Stimulated activated CD4-positive, alpha-beta T cell treated with anti-CD3 and anti-CD28 coated beads, Interleukin-4, amount 100 ng/mL, for 1 hour (primary cell): ENCODE measurements at places on chromosomes 1 and 21.

GRCh38 chr1:35691080-35691479 lies 27.6 kb downstream of the C1orf216 start:
- no peak for DNase-seq

GRCh38 chr1:245751116-245751515 lies 596.3 kb downstream of the KIF26B start:
- no peak for DNase-seq

GRCh38 chr1:53116307-53116810 lies 26.1 kb downstream of the SLC1A7 start:
- DNase-seq, result no peak

- peak; percentile 64 for DNase-seq
These were observed 59.3 kb downstream of the MAN1C1 start for GRCh38 chr1:25675729-25676476.

- no peak for DNase-seq
These were observed 54.6 kb downstream of the FH start for GRCh38 chr1:241464985-241465384.

DNA sequence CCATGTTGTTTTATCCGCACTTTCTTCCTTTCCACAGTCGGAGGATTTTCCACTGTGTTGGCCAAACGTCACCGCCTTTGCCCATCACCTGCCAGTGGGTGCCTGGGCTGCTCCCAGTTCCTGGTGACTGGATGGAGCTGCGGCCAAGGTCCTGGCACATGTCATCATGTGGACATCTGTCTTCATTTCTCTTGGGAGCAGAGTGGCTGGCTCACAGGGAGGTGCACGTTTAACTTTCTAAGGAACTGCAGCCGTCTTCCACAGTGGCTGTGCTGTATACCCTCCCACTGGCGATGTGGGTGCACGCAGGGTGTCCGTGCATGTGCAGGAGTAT lies 19.5 kb upstream of the RNF223 start:
- no peak for DNase-seq

DNA sequence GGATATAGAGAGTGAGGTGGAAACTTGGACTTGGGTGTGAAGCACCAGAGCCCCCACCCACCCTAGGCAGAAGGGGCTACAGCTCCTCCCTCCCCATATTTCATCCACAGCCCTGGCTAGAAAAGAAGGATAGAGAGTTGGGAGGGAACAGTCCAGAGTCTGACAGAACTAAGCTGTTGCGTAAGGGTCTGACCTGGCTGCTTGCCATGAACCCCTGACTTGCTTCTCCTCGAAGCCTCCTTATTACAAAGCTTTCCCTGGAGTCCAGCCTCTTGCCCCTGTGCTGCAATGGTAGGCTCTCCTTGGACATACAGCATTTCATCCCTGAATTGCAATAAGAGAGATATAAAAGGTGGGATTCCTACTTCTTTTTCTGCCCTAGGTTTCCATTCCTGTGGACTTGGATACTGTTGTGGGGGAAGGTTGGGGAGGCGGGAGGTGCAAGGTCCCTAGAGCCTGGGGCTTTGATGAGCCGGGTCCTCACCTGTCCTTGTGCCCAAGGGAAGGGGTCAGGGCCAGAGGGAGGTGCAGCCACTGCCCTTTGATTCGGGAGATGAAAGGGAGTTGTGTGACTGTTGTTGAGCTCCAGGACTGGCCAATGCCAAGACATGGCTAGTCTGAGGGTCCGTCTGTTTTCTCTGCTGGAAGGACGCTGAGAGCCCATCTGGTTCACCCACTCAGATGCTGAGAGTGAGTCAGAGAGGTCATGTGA lies 2.7 kb downstream of the RHBG start:
- DNase-seq, result no peak

- DNase-seq, result no peak
These were observed 137.5 kb upstream of the TMEM51 start for GRCh38 chr1:15016001-15016400.
